Stimulated activated CD4-positive, alpha-beta T cell treated with anti-CD3 and anti-CD28 coated beads, Interleukin-4, amount 100 ng/mL, for 24 hours (primary cell): ENCODE measurements at places on chromosomes 12 and 14.

DNA sequence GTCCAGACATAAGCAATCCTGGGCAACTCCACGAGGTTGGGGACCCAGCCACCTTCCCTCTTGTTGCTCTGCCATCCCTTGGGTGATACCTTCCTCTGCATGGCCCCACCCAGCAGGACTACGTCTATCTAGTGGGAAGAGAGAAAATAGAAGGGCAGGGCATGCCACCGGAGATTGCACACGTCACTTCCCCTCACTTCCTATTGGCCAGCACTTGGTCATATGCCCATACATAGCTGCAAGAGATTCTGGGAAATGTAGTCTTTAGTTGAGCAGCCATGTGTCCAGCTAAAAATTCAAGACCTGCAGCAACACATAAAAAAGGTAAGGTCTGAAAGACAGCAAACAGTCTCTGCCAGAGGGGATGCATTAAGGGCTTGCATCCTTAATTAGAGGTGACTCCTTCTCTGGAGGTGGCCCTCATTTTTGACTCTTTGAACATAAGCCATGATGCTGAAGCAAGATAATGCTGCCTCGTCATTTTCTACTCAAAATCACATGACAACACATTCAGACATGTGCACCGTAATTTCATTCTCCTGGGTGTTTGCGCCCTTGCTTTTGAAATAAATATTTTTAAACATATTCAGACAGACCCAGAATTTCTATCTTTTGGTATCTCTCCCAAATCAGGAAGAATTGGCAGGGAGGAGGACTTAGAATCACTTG lies 91.8 kb upstream of the PWP1 start:
- DNase-seq, result no peak

GRCh38 chr14:91466192-91466591 lies 43.9 kb downstream of the PPP4R3A start:
- DNase-seq, result no peak

DNA sequence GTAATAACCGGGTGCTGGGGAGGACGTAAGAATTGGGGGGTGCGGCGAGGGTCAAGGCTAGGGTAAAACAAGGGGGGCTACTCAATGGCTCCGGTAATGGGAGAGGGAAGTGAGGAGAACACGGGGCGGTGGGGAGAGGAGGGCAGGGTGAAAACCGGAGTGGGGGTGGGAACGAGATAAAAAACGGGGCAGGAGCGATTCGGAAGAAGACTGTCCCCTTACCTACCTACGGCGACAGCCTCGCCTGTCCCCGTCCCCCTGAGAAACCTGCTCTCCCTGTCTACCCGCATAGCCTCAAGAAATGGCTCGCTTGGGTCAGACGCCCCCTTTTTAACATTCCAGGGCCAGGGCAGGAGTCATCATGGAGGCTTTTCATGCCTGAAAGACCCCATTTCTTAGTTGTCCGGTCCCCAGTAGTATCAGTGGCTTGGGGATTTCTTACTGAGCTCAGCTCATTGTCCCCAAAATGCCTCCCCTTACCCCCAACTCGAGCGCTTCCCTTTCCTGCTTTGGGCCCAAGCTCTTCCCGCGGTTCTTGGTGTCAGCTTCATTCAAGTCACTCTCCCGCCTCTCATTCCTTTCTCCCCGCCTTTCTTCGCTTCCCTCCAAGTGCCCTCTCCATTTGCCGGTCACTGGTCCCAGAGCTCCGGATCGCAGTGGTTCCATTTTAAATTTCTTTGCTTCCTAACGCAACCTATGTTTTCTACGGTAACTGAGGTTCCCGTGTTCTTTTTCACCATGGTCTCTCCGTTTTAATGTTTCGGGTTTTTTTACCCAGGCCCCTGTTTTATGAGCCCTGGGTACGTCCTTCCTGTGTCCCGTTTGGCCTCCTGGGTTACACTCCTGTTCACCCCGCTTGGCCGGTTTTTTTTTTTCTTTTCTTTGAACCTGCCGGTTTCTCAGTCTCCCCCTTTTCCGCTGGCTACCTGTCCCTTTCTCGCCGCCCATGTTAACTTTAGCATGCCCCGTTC lies 1.2 kb upstream of the WSB2 start:
- peak; percentile 23 for DNase-seq

- DNase-seq, result no peak
Observed at GRCh38 chr12:49041881-49042484, 18.6 kb downstream of the KMT2D start.

- no peak for DNase-seq
Observed at GRCh38 chr12:31346267-31346666, 20.3 kb upstream of the SINHCAF start.

GRCh38 chr14:69500096-69500495 lies 15.6 kb downstream of the PLEKHD1 start:
- no peak for DNase-seq

GRCh38 chr14:104877066-104877805 lies 12.2 kb downstream of the CEP170B start:
- no peak for DNase-seq

DNA sequence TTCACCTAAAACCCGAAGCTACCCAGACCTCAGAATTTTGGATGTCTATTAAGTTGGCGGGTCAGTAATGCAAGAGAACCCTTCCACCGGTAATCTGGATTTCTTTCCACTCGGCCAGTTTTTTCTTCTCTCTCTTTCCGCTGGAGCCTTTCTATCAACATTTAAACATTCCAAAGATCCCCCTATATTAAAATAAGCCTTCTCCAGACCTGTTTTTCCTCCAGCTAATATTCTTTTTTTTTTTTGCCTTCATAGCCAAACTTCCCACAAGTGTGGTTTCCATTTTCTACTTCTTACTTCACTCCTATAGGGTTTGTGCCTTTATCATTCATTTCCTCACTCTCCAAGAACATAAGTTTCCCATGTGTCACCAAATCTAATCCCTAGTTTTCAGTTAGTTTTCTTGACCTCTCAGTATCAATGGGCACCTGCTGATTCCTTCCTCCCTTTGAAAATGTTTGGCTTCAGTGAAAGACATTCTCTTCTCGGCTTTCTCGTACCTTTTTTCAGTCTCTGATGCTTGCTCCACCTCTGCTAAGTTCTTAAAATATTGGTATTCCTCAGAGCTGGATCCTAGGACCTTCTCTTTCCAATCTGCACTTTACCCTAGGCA lies 583 bp upstream of the SDR39U1 start:
- DNase-seq, result no peak

DNA sequence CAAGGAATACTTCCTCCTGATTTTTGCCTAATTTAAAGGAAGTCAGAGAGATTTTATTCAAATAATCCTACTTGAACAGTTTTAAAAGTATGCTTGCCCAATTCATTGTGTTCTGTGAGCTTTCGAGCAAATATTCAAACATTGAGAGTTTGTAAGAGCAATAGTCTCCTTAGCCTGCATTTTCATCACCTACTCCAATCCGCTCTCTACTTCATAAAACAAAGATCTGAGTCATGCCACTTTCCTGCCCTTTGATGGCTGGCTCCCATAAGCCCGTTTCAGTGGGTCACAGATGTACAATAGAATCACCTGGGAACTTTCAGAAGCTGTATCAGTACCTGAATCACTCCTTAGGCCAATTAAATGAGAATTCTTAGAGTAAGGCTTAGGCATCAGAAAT lies 319.2 kb downstream of the PDZRN4 start:
- no peak for DNase-seq

DNA sequence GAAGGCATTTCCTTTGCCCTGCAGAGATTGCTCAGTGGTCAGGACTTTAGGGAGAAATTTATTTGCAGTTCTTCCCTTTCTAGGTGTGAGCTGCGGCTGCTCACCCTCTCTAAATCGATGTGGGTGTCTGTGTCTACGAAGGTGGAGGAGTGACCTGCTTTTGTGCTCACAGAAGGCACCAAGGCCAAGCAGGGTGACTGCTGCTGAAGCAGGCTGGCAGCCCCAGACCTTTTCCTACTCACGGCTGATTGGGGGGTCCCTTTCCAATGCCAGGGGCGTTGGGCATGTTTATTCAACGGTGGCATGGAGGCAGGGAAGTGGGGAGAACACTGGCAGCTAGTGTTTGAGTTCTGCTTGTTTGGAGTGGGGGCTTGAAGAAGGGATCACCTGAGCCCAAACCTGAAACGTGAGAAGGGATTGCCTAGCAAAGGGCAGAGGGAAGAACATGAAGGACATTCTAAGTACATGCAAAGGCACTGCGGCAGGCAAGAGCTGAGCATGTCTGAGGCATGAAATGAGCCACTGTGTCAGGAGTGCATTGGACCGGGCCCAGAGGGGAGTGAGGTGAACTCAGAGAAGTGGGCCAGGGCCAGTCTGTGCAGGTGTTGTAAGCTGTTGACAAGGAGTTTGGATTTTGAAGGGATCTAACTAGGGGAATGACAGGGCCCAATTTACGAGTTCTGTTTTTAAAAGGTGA lies 56.3 kb downstream of the CACNA1C start:
- no peak for DNase-seq

DNA sequence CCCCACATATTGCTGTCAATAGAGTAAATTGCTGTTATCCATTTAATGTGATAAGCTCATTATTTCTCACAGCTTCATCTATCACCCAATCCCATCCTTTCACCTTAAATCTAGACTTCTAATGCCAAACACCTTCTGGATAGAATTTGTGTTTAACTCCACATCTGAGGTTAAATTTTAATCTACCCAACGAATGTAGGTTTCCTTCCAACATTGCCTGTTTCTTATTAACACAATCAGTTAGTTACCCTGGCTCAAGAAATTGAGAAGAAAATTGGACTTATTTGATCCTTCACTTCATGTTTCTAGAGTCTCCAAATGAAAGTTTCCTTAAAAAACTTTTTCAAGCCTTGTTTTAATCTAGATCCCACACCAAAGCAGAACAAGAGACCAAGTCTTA lies 67.3 kb downstream of the PTPRO start:
- no peak for DNase-seq

GRCh38 chr14:102591372-102591943 lies 991 bp upstream of the RCOR1 start:
- peak; percentile 12 for DNase-seq
